Central memory CD4-positive, alpha-beta T cell (primary cell): ENCODE measurements at places on chromosomes 6 and 20.

DNA sequence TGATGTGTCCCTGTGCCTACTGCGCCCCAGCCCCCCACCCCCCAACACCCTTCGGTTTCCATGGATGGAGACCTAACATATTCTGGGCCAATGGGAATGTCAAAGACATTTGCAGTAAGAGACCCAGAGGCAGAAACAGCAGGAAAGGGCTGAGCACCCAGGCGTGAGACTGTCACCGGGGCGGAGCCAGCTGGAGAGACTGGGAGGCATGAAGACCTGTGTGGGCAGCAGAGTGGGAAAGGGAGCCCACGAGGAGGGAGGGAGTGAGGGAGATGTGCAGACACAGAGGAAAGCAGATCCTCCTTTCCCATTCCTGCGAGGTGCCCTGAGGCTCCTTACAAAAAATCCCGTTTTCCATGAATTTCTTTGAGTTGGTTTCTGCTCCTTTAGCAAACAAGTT is 150.2 kb downstream of the FOXC1 start:
- DNase-seq, result no peak

DNA sequence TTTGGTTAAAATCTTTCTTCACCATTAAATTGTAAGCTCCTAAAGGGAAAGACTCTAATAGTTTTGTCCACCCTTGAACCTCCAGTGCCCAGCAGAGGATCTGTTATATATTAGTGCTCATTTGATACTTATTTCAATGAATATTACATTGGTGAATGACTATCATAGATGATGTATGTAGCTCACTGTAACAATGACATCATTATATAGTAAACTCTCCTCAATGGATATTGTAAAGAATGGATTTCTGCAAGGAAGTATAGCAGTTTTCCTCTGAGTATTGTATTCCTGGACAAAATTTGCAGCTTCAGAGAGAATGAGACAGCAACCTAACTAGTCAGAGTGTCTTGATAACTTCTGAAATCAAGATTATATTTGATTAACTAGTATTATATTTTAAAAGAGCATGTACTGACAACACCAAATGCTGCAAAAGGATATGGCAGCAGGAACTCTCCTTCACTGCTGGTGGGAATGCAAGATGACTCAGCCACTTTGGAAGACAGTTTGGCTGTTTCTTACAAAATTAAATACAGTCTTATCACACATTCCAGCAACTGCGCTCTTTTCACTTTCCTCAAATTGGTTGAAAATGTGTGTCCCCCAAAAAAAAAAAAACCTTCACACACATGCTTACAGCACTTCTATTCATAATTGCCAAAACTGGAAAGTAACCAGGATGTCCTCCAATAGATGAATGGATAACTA is 189.8 kb upstream of the OPRM1 start:
- DNase-seq, result no peak

GRCh38 chr6:28235912-28236452 is 10.9 kb downstream of the ZSCAN9 start:
- no peak for DNase-seq

DNA sequence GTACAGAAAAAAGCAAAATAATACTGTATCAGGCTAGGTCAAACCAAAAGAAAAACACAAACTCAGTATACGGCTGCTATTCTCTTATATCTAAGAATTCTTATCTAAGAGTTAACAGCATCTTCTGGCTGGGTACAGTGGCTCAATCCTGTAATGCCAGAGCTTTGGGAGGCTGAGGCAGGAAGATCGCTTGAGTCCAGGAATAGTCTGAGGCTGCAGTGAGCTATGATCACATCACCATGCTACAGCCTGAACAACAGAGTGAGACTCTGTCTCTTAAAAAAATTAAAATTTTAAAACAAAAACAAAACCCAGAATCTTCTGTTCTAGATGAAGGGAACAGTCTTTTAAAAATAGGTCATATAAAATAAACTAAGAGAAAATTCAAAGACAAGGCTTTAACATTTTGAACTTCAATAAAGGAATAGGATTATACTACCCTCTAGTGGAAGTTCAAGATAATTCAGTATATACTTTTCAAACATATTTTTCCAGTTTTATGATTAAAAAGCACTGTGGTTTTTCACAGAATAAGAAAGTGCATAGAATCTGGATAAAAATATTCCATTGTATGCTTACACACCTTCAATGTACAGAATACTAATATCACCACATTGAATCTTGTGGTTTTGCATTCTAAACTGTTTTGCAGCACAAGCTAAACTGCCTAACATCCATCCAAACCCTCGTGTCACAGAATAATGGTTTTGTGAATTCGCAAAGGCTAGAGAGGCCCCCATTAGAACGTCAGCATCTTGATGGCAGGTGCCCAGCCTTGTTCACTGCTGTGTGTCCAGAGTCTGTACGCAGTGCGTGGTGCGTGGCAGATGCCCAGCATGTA is 39.3 kb downstream of the DTNBP1 start:
- DNase-seq, result no peak

DNA sequence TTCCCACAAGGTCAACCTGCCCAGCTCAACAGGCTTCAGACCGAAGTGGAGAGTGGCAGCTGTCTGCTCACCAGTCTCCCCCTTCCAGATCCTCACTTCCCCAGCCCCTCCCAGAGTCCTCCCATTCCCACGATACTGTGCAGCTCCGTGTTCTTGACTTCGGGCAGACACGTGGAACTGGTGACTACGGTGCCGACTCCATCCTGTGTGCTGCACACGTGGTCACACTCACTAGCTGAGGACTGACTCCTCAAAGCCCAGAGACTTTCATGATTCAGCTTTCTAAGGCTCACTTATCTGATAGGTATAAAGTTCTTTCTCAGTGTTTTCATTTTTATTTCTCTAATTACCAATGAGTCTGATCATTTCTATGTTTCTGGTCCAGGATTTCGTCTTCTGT is 32.4 kb downstream of the GABRR2 start:
- DNase-seq, result no peak

- no peak for DNase-seq
Observed at GRCh38 chr20:61970357-61970756, 95.3 kb downstream of the TAF4 start.

- DNase-seq, result no peak
Observed at GRCh38 chr6:166078294-166078693, 89.4 kb downstream of the TBXT start.

- DNase-seq, result no peak
Observed at GRCh38 chr20:55533632-55534031, 471.7 kb downstream of the CBLN4 start.

DNA sequence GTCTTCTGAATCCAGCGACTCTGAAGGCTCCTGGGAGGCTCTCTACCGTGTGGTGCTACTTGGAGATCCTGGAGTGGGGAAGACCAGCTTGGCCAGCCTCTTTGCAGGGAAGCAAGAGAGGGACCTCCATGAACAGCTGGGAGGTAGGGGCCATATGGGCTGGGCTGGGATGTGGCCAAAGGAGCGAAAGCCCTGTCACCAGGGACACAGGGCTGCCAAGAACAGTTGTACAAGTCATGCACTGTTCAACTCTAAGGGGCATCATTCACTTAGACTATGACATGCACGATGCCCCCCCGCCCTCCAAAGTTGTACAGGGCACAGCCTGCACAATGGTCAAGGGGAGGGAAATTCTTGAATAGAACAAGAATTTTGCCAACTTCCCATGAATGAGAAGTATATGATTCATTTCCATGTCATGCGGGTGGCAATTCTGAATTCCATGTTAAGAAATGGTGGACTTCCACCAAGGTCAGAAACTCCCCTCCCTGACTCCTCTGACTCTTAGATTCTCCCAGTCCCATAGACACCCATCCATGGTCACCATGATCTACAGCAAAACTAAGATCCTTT is 1.6 kb downstream of the REM1 start:
- DNase-seq, result no peak

- DNase-seq, result no peak
Observed at GRCh38 chr6:89205819-89206218, 11.3 kb downstream of the GABRR1 start.

DNA sequence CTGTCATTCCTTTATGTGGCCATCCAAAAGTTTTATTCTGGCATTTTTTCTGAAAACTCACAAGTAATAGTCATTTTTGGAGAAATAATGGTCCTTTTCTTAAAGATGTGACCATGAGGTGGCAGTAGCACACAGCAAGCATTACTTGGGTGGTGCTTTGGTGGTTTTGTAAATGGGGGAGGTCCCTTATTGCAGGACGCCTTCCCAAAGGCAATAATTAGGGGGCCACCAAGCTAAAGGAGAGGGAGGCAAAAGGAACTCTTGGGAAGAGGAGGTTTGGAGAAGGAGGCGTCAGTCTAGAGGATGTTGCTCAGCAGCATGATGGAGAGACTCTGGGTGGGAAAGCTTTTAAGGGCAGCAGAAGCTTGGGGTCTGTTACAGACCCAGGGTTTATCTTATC is 422.6 kb upstream of the MMS22L start:
- no peak for DNase-seq

DNA sequence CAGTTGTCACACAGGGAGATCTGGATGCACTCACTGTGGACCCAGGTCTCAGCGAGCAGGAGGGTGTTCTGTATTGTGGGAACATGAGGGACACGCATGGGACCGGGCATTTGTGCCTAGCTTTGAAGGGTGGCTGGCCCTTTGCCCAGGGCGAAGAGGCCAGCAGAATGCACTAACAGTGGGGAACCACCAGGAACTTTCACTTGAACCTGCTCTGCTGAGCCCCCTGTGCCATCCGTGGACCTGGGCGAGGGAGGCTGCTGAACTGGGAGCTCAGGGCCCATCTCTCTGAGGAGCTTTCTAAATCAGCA is 1.2 kb upstream of the ULBP2 start:
- no peak for DNase-seq

GRCh38 chr20:57930351-57930750 is 220.5 kb upstream of the PMEPA1 start:
- no peak for DNase-seq

- no peak for DNase-seq
Observed at GRCh38 chr6:29131691-29132090, 23.8 kb downstream of the OR2J3 start.

DNA sequence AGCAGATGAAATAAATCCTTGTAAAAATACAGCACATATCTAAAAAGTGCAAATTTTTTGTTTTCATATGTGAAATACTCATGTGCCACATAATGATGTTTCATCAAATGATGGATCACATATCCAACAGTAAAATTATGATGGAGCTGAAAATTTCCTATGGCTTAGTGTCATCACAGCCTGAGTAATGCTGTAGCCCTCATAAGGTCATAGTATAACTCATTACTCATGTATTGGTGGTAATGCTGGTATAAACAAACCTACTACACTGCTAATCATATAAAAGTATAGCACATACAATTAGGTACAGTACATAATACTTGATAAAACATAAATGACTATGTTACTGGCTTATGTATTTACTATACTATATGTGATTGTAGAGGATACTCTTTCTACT is 12.9 kb downstream of the TSPYL1 start:
- no peak for DNase-seq

GRCh38 chr6:33670971-33671743 is 40.3 kb downstream of the UQCC2 start:
- DNase-seq, result no peak

DNA sequence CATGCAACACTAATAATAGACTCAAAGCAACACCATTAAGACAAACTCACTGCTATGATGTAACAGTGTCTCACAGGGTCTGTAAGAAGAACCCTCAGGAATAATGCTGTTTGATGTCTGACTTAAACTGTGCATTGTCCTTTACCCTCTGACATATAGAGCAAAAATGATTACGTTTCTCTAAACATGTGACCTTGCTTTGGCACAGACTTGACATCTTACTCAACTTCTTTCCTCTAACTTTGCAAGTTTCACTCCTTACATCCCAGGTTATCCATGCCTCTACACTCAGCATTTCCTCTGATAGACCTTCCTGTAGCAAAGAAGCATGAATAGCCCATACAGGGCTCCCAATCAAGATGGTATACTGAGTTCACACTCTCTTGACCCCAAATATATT is 252.7 kb downstream of the UST start:
- no peak for DNase-seq

DNA sequence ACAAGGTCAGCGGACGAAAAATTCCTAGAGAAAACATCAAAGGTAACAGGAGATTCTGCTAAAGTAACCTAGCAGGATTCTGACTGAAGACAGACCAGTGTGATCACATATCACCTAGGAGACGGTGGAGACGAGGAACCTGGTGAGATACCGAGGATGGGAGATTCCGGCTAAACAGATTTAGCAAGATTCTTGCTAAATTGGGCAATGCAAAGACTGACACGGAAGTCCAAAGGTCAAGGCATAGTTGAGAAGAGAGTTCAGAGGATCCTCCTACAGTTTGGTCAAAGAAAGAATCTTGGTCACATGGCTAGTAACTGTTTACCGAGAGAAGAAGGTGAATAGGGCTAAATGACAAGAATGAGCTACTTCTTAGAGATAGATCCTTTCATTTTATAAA is 61.1 kb downstream of the TMEM170B start:
- no peak for DNase-seq

DNA sequence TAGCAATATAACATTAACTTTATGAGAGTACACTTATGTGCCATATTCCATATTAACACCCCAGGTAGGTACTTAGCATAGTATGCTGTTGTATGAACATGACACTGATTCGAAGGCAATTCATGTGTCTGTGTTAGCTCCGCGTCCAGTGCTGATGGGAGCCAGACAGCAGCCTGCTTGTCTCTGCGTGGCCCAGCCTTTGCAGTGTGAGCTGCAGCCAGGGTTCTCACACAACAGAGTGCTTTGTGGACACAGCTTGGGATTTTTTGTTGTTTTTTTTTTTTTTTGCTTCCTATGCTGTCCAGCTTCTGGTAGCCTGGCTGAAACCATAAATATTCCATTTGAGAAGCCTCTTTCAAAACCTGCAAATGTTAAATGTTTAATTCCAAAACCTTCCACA is 350.9 kb downstream of the SMOC2 start:
- no peak for DNase-seq

DNA sequence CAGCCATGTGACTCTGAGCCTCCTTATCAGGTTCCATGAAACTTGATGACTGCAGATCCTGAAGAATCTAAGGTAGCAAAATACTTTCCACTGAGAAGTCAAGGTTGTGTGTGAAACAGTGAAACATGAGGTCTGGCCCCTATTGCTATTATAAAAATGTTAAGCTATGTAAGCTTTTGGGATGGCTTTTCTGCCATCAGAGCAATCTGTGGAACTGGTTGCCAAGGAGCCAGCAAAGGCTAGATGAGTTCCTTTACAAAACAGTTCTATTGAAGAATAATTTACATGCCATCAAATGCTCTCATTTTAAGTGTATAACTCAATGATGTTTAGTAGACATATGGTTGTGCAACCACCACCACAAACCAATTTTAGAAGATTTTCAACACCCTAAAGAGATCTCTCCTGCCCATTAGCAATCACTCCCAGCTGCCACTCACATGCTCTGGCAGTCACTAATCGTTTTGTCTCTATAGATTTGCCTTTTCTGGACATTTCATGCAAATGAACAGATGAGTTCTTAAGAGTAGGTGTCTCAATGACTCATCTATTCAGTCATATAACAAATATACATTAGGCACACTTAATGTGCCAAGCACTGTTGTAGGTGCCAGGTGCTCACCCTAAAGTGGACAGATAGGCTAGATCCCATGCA is 19.9 kb upstream of the MEP1A start:
- DNase-seq, result no peak

DNA sequence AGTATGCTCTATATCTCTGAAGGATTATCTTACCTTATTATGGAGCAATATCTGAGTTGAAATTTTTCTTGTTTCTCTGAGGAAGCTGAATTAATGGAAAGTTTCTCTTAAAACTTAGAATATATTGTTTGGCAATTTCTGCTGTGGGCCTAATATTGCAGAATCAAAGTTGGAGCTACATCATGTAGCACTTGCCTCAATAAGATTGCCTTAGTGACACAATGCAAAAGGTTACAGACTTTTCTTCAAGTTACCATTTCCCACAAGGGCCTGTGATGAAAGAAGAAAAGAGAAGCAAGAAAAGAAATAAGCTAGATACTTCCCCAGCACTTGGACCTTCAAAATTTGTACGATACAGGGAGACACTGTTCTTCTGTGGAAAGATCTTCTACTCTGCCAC is 151.2 kb downstream of the SOBP start:
- DNase-seq, result no peak
